Frontal cortex (tissue), 4 donors: ENCODE measurements at places on chromosomes 4 and X.

DNA sequence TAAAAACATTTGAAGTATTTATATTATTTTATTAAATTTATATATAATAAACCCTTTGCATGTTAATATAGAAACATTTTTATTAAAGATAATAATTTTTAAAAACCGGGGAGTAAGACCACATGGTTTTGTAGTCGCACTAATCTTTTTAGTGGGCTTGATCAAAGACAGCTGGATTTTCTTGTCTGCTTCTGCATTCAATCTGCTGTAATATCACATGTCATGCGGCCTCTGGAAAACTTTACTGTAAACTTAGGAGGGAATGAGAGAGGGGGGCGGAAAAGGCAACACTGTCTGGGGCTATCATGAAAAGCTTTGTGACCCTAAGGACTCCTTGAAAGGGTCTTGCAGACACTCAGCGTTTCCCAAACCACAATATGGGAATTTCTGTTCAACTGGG lies 62.8 kb upstream of the NLGN4X start:
- DNase-seq = no peak

GRCh38 chrX:37722595-37722994 lies 37.0 kb downstream of the XK start:
- no peak for DNase-seq

- DNase-seq = no peak
Measured at GRCh38 chr4:5958199-5958735, 60.0 kb downstream of the C4orf50 start.

GRCh38 chr4:78414116-78414515 lies 137.5 kb upstream of the ANXA3 start:
- DNase-seq = no peak

DNA sequence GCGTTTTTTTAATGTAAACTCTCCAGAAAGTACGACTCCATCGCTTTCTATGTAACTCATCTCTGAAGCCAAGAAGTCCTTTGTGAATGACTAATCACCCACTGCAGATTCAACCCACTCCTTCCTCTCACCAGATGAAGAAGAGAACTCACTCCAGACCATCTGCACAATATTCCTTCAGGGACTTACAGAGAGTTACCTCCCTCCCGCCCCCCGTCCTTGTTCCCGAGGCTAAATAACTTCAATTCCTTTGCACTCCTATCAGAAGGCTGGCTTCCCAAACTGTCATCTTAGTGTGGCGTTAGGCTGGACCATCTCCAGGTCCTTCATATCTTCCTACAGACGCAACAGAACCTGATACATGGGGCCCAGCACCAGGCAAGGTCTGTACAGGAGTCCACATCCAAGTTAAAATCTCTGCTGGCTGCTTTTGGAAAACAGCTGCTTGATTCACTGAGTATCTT lies 82.4 kb downstream of the AFAP1 start:
- DNase-seq = no peak

GRCh38 chr4:107893171-107894137 lies 37.9 kb upstream of the CYP2U1 start:
- no peak for DNase-seq
